ENCODE measurements at places on chromosomes 6 and 20.

DNA sequence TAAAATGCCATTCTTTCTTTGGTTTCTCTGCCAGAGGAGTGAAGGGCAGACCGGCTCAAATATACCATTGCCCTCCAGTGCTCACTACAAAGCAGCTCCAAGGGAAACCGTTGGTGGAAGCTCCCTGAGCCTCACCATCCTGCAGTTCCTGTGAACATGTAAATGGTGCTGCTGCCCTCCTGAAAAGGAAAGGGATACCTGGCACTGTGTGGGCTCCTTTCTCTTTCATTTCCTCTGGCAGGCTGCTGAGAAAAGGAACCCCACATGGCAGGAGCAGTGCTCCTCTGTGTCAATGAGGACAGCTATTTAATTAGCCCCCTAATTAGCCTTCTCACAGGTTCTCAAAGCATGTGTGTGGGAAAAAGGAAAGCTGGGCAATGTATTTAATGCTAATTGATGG lies 142.5 kb downstream of the KLHL32 start:
- no peak for DNase-seq

DNA sequence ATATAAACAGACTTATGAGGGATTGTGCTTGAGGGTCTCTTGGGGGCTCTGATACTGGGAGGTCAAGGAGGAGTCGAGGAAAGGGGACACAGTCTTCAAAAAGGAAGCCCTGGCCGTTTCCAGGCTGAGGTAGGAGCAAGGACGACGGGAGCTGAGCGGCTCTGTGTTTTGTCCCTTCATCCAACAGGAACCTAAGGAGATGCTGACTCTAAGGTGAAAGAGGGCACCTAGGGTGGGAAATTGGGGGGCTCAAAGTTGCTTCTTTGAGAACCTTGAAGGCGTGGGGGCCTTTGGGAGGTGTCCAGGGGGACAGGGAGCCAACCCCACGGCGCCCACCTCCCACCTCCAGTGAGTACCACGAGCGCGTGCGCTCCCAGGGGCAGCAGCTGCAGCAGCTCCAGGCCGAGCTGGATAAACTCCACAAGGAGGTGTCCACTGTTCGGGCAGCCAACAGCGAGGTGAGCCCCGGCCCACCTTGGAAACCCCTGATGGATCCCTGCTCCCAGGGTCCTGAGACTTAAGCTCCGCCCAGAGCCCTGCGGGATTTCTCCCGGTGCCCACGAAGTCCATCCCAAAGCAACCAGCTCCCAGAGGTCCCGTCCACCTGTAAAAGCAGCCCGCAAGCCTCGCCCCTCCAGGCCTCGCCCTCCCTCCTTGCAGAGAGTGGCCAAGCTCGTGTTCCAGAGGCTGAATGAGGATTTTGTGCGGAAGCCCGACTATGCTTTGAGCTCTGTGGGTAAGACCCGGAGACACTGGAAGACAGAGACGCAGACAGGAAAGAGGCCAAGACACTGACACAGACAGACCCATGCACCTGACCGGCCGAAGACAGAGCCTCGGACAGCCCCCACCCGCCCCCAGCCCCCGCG lies 2.9 kb downstream of the SPAG4 start:
- DNase-seq = no peak

- DNase-seq = no peak
Observed at GRCh38 chr6:43806043-43806757, 36.2 kb downstream of the VEGFA start.

DNA sequence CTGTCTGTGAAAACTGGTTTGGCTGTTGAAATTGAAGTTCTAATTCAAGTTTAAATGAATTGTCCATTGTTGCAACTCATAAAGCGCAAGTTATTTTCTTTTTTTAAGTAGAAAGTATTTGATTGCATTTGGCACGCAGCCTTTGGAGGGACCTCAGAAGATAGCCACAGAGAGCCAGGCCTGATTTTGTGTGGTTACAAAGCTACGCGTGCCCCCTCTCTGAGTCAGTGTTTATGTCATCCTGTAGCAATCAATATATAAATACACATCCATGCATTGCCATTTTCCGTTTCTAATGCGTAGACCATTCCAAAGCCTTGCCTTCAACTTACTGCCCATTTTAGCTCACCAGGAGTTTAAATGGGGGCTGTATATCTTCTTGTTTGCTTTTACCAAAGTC lies 173.2 kb downstream of the TMEM242 start:
- DNase-seq = no peak

GRCh38 chr6:89302195-89302770 lies 12.8 kb downstream of the GABRR2 start:
- no peak for DNase-seq

- no peak for DNase-seq
Observed at GRCh38 chr6:40558102-40558501, 29.1 kb downstream of the LRFN2 start.

DNA sequence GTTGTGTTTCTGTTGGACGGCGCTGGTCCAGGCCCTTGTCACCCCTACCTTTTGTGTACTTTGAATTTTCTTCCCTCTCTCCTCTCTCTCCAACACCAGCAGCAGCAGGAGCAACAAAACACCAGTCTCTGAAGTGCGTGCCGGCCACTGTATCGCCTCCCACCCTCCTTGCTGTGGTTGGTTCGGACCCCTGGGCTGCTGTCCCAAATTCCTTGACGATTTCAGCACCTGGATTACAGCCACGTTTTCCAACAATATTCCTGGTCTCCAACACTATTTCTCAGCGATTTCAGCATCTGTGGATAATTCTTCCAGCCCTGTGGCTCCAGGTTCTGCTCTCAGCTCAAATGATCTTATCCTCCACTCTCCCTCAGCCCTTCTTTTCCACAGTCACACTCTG lies 11.8 kb downstream of the MAS1 start:
- no peak for DNase-seq

GRCh38 chr20:62134735-62135231 lies 8.4 kb downstream of the PSMA7 start:
- DNase-seq = no peak

GRCh38 chr6:89711801-89712200 lies 73.3 kb upstream of the LYRM2 start:
- no peak for DNase-seq

DNA sequence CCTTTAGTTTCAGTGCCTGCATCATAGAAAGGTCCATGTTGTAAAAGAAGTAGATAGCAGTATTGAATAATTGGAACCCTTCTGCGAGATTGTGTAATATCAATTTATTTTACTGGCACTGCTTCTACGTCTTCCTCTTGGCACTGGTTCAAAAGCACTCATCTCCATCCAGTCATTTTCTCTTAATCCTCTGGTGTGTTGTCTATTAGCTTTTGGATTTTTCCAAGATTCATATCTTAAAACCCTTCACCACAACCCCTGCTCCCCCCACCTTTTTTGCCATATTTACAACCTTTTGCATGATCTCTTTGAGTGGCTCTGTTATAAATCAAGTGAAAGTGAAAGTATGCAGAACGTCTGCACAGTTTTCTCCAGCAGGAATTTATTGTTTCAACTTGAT lies 76.6 kb upstream of the HSF2 start:
- no peak for DNase-seq

DNA sequence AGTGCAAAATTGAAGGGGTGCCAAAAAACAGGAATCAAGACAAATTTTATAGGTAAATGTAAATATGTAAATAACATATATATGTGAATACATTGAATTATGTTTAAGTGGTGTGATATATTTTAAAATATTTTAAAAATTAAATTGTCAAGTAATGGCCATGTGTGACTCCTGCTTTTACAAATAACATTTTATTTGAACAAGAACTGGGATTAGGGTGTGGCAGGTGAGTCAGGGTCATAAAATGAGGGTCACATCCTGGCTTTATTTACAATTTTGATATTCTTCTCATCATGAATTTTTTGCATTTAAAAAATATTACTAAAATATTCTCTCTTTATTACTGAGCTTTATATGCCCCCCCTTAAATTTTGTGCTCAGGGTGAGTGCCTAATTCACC lies 601.1 kb upstream of the MAN1A1 start:
- DNase-seq = no peak

GRCh38 chr6:107853230-107853629 lies 29.1 kb upstream of the SCML4 start:
- DNase-seq = no peak

DNA sequence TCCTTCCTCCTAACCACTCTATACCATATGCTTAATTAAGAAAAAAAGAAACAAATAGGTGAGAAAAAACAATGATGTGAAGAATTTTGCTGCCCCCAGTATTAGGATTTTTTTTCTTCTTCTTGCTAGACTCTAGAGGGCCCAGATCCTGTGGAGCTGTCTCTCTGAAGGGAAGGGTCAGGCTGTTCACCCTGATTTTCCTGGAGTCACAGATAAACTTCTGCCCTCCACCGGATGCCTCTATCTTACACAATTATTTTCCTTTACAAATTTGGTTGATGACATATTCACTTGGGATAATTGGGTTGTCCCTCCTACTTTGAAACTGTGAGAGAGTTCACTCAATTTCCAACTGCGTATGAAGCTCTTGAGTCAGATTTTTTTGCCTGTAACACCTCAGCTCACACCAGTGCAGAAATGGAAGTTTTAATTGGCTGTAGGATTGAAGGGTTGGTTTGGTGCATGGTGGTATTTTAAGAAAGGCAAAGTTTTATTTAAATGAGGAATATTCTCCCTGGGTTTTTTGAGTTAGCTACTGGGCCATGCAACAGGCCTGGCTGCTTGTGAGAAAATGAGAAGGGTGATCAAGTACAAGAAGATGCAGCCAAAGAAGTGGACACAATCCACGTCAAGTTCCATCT lies 73.7 kb upstream of the ESR1 start:
- no peak for DNase-seq

DNA sequence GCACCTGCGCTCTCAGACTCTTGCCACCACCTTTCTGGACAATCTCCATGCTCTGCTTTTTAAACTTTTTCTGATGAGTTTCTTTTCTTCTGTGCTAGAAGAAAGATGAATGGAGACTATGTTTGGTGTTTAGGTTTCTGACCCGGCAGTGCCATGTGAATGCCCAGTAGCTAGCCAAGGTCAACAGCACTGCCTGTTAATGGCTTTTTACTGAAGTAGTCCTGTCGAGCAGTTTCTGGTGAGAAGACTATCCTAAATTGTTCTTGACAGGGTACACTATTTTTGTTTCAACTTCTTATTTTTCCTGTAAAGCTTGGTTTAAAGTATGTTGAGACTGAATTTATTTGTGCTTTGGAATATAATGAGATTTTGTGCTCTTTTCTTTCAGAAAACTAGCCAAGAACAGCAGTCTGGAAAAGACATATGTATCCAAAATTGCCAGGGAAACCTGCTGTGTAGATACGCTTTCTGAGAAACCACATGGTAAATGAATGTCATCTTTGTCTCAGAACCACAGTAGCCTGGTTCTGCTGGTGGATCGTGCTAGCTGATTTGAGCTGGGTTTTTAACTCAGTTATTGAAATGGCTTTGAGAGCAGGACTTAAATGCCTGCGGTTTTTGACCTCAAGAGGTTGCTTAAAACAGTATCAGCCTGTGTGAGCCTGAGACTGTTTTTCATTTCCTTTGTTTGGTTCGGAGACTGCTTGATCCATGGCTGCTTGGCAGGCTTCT lies 48.1 kb downstream of the KCNS1 start:
- DNase-seq = no peak

GRCh38 chr6:109503327-109504224 lies 20.6 kb upstream of the ZBTB24 start:
- DNase-seq = no peak

DNA sequence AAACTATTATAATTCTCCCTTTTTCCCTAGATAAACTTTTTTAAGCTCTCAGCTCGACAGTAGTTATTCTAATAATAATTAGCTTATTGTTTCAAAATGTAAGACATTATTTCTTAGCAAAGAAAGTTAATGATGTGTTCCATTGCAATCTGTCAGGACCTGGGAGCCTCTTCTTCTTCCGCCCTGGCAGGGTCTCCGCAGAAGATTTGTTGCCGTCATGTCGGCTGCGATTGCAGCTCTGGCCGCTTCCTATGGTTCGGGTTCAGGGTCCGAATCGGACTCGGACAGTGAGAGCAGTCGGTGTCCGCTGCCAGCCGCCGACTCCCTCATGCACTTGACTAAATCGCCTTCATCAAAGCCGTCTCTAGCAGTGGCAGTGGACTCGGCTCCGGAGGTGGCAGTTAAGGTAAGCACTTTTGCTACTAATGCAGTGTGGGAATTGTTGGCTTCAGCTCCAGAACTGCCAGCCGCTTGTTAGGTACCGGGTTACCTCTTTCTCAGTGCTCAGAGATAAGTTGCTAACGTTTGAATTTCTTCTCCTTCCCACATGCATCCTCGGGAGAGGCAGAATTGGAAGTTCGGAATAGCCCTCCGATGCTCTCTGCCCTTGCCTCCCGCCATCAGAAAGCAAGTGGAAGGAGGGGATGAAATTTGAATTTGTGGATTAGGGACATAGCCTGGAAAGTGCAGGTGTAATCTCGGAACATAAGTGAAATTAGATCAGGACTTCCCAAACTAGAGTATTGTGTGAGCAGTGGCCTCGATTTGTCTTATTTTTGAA lies at the start of gene CDC40:
Gene CDC40 (plus strand): TSS at position 200 of the 781 bp plus-strand sequence. CDS start 18 bp downstream, at position 218.
- peak; percentile 21 for DNase-seq

GRCh38 chr20:15923030-15923776 lies 650.0 kb downstream of the KIF16B start:
- DNase-seq = no peak
